ENCODE measurements at places on chromosomes 7 and 10.

DNA sequence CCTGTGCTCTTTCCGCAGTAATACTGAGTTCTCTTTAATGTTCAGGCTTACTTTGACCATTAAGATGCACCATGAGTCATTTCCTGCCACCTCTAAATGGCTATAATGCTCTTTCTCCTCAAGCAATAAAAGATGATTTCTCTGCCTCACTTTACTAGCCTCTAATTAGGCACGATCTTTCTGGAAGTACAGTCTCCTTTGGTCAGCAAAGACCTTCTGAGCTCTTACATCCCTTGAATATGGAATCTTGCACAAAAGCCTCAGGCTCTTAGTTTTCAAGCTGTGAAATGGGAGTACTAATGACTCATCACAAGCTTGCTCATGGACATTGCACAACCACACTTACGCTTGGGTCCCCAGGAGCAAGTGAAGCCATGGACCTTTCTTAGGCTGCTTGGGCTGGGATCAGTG is 85.9 kb downstream of the FRMD4A start:
- no peak for DNase-seq

GRCh38 chr7:140082770-140083169 is 20.0 kb upstream of the PARP12 start:
- DNase-seq: no peak

GRCh38 chr7:131276190-131276589 is 51.5 kb upstream of the MKLN1 start:
- DNase-seq: no peak

GRCh38 chr7:76091506-76091905 is 43.6 kb downstream of the MDH2 start:
- no peak for DNase-seq

DNA sequence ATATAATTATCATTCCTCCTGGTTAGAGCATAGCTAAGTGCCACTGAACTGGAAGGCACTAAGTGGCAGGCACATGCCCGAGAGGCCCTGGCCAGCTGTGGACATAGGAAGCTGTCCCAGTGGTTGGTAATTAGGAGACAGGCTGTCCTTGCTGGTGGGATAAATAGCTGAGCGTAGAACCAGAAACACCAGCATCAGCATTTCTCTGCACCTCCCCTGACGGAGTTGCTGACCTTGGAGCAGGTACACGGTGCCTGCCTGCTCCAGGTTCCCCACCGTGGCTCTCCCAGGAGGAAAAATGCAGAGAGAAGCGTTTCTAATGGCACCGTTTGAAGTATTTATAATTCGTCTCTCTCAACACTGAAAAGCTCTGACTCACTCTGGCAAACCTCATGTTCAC is 5.6 kb upstream of the ABLIM1 start:
- no peak for DNase-seq

DNA sequence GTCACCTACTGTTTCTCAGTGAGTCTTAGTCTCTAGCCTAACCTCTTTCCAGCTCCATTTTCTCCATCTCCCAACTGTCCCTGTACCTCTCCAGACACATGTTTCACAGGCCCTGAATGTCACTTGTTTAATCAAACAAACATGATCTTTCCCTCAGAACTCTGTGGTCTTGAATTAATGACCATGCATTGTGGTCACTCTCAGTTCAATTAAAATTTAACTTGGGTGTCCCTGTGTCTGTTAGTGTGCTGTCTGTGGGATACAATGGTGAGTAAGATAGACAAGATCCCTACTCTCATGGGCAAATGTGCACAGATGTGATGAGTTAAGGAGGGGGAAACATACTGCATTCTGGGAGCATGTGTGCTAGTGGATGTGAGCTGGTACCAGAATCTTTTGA is 65.0 kb downstream of the RBM33 start:
- DNase-seq: no peak

All from activated CD4-positive, CD25-positive, alpha-beta regulatory T cell treated with anti-CD3 and anti-CD28 coated beads, Interleukin-2, amount 50 U/mL, for 16 hours (primary cell).